ENCODE measurements at places on chromosomes 11 and 22.

- DNase-seq = no peak
These were observed 2392.8 kb upstream of the RAG2 start for GRCh38 chr11:38990841-38991240.

DNA sequence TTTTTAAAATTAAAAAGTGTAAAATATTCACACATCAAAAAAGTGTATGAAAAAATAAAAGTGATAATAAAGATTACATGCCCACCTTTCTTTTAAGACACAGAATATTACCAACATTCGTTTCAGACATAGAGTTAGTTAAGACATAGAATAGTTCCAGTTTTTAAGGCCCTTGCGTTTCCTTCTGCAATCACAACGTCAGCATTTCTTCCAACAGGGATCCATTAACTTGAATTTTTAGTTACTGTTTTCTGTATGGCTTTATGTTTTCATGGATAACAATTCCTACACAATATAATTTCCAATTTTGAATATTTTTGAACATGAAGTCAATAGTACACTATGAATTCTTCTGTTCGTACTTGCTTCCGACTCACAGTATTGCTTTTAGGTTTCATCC lies 170.8 kb upstream of the C11orf87 start:
- no peak for DNase-seq

DNA sequence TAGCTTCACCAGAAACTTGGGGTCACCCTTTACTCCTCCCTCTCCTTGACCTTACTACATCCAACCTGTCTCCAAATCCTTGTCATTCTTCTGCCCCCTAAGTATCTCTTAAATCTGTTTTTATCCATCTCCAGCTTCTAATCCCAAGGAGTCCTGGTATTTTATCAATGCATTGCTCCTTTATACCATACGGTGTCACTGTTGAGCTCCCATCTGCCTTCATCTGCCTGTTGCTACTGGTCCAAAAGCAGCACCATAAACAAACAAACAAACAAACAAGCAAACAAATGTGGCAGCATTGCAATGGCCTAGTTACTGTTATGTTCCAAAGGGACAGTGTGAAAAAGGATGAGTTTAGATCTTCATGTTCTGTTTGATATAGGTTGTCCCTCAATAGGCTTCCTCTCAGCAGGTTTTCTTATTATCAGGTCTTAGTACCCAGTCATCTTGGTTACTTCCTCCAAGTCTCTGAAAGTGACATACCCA lies 34.2 kb downstream of the DNHD1 start:
- DNase-seq = no peak

GRCh38 chr11:46696212-46696558 lies 4.2 kb downstream of the ARHGAP1 start:
- DNase-seq = no peak

DNA sequence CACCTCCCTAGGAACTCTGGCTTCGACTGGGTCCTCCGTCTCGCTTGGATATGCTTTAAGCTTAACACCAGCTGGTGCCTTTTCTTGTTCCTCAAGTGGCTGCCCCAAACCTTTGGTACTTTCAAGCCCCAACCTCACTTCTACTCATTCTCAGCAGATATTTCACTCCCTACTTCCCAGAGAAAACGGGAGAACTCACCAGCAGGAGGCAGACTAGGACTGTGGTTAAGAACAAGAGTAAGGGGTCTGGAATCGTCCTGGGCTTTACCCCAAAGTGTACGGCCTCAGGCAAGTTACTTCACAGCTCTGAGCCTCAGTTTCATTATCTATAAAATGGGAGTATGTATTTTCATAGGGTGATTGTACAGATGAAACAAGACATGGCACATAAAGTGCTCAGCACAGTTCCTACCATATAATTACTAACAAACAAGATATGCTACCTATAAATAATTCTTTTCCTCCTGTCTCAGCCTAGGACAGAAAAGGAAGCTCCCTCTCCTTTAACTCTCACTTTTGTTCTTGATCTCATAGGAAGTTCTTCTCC lies 37.8 kb downstream of the PAMR1 start:
- no peak for DNase-seq

DNA sequence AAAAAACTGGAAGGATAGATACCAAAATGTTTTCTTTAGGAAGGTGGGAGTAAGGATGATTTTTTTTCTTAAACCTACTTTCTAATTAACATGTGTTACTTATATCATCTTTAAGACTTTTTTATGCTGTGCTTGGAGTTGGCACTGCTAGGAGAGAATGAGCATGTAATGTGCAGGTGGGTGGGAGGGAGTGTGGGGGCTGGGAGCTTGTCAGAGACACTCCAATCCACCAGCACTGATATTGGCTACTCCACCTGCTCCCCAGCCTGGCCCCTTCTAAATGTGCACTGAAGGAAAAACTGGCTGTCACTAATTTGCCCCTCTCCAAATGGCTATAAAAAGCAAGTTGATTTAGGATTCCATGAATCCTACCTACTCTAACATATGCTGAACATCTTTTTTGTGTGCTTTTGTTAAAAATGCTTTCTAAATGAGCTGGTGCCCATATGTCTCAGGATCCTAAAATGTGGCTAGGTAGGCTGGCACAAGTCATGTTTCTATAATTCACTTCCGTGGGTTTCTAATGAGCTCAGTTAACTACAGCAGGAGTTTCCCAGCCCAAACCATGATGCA lies 44.3 kb upstream of the BMAL1 start:
- DNase-seq = no peak

GRCh38 chr22:24157822-24158135 lies 23.5 kb upstream of the SUSD2 start:
- no peak for DNase-seq

GRCh38 chr11:86988351-86988881 lies 33.2 kb upstream of the FZD4 start:
- DNase-seq = no peak
